ENCODE measurements at places on chromosomes 11 and 22. TPM values are rescaled to one million over a fixed set of nuclear protein-coding genes. Genes with fewer than 3 reads are reported as not detected.

- no peak for DNase-seq
These were observed 6.2 kb upstream of the LRFN4 start for GRCh38 chr11:66850588-66851238.

- DNase-seq, result no peak
These were observed 3.0 kb upstream of the RIN1 start for GRCh38 chr11:66339162-66339675.

DNA sequence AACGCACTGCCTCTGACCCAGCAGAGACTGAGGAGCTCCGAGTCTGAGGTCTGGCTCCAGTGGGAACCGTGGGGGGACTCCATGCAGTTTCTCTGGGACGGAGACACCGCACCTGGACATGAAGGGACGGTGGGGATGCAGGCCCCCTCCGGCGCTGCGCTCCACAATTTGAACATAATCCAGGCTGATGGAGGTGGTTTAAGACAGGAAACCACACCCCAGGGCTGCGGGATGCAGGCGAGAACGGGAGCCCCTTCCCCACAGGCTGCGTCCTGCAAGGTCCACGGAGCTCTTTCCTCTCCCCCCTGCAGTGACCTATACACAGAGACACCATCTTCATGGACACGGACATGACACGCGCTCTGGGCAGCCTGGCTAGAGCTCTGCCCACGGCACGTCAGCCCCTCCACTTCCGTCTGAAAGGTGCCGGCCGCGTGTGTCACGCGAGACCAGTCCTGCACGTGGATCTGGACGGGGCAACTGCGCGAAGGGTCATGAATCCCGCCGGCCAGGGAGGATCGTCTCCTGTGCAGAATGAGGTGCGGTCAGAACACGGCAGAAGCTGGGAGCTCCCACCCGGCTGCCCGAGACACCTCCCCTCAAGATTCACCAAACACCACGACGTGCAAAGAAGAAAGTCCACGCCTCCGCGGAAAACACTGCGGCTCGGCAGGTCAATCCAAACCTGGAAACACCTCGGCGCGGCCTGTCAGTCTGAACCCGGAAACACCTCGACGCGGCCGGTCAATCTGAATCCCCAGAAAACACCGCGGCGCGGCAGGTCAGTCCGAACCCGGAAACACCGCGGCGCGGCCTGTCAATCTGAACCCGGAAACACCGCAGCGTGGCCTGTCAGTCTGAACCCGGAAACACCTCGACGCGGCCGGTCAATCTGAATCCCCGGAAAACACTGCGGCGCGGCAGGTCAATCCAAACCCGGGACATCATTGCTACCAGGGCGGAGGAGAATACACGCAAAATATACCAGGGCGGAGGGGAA is 212.4 kb downstream of the BRD1 start:
- no peak for DNase-seq

DNA sequence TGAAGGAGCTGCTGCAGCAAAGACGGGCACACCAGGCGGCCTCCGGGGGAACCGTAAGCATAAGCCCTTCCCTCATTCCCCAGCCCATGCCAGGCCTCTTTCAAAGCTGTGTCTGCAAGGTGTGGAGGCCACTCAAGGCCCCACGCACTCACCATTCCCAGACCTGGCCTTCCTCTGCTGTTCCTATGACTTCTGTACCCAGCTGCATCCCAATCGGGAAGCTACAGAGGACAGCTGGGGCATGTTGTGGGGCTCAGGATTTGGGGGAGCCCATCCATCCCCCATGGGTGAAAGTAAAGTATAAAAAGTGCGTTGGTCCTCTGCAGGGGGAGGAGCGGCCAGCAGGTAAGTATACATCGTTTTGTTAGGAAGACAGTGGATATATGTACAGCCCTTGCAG is 2.2 kb downstream of the POU2AF3 start:
- DNase-seq, result no peak

- DNase-seq, result no peak
These were observed 74.6 kb downstream of the ADM start for GRCh38 chr11:10379426-10379825.

GRCh38 chr11:3164138-3164551 is 965 bp downstream of the OSBPL5 start:
- DNase-seq, result no peak

DNA sequence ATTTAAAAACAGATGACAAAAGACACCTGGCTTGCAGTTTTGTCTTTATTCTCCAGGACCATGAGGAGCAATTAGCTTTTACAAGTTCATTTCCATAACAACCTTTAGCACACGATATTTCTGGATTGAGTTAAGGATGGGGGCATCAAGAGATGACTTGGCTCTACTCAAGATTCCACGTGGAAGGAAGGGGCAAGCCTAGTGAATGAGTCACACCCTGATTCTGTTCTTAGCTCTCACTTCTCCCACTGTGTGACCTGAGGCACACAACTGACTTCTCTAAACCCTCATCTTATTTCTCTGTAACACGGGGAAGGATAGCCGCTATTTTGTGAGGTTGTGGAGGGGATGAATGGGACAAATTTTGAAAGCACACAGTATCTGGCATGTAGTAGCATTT is 185.5 kb downstream of the KIRREL3 start:
- no peak for DNase-seq

GRCh38 chr11:115581871-115582639 is 77.8 kb upstream of the CADM1 start:
- no peak for DNase-seq

MAPK1 gene
- total RNA-seq, result 113 TPM

KCNJ1 gene
- total RNA-seq, result not detected

All from pulmonary artery endothelial cell (primary cell).